ENCODE measurements at places on chromosomes 6 and 20. TPM values are rescaled to one million over a fixed set of nuclear protein-coding genes. Genes with fewer than 3 reads are reported as not detected.

BMP7 gene
- not detected for polyA plus RNA-seq

MRPS26 gene
- polyA plus RNA-seq, result 81.0 TPM

RIPOR2 gene
- 25.9 TPM for polyA plus RNA-seq

SLC22A7 gene
- polyA plus RNA-seq, result not detected

GRM1 gene
- 0.25 TPM for polyA plus RNA-seq

ROS1 gene
- not detected for polyA plus RNA-seq

NMBR gene
- not detected for polyA plus RNA-seq

RBPJL gene
- not detected for polyA plus RNA-seq

MCHR2 gene
- polyA plus RNA-seq, result not detected

LY6G6D gene
- not detected for polyA plus RNA-seq

SYNCRIP gene
- polyA plus RNA-seq, result 212 TPM

DNA sequence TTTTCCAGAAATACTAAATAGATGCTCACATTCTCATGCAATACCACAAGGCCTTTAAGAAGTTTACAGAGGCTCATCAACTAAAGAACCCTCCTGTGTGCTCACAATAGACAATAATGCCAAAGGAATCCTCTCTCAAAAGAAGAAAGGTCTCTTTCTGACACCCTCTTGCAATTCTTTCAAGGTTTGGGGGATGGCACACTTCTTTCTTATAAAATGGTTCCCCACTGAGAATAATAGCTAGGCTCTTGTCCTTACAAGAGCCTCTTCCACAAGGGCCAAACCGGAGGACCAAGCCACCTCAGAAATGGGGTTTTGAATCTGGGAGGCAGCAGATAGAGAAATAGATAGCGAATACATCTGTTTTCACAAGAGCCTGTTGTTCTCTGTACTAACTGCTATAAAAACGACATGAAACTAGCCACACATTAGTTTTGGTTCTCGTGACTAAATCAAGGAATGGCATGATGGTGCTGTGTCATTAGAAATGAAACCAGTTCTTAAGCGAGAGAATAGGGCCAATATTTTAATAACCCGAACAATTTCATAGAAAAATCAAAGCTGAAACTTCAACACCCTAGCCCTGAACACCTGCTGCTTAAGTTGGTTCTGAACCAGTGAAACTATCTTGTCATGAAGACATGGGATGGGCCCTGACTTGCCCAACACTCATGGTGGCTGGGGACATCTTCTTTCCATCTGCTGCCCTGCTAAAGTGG, 81.1 kb downstream of the PRDM1 start:
- peak overlapping the region; percentile 97 for H3K27ac ChIP-seq
- peak; percentile 93 for DNase-seq
- H3K4me1 ChIP-seq, result peaks cover 66% of the 10 kb centered on the region
- no peaks in the 10 kb centered on the region for H3K27me3 ChIP-seq

GRCh38 chr6:161796681-161797080, 522.8 kb upstream of the AGPAT4 start:
- no peak overlapping the region for H3K4me3 ChIP-seq
- no peaks in the 10 kb centered on the region for H3K36me3 ChIP-seq
- H3K27me3 ChIP-seq, result no peaks in the 10 kb centered on the region
- no peak for DNase-seq

DNA sequence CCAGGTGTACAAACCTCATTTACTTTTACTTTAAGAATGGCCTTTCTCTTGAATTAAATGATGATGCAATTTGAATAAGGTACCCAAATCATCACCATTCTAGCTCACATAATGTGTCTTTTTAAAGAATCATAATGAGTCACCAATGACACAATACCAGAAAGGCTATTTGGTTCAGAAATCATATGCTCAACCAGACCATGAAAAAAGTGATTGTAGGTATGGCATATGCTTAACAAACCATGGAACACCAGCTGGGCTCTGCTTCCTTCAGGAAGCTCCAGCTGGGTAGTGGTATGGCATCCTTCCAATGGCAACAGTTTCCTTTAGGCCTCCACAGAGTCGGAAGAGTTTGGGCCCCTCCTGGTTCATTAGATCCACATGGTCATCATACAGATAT, 128.2 kb downstream of the FRK start:
- DNase-seq, result no peak
- H3K36me3 ChIP-seq, result no peaks in the 10 kb centered on the region
- no peaks in the 10 kb centered on the region for H3K4me1 ChIP-seq

GRCh38 chr6:93327857-93328256, 91.5 kb downstream of the EPHA7 start:
- H3K27me3 ChIP-seq, result no peaks in the 10 kb centered on the region
- H3K4me1 ChIP-seq, result no peaks in the 10 kb centered on the region

GRCh38 chr6:138347864-138348263, 29.8 kb upstream of the SMIM28 start:
- no peak for DNase-seq
- no peaks in the 10 kb centered on the region for H3K4me1 ChIP-seq
- H3K27ac ChIP-seq, result no peak overlapping the region

GRCh38 chr20:54711071-54711470, 235.7 kb downstream of the DOK5 start:
- no peaks in the 10 kb centered on the region for H3K4me1 ChIP-seq
- no peak overlapping the region for H3K27ac ChIP-seq
- H3K27me3 ChIP-seq, result no peaks in the 10 kb centered on the region
- no peak for DNase-seq
- H3K4me3 ChIP-seq, result no peak overlapping the region

DNA sequence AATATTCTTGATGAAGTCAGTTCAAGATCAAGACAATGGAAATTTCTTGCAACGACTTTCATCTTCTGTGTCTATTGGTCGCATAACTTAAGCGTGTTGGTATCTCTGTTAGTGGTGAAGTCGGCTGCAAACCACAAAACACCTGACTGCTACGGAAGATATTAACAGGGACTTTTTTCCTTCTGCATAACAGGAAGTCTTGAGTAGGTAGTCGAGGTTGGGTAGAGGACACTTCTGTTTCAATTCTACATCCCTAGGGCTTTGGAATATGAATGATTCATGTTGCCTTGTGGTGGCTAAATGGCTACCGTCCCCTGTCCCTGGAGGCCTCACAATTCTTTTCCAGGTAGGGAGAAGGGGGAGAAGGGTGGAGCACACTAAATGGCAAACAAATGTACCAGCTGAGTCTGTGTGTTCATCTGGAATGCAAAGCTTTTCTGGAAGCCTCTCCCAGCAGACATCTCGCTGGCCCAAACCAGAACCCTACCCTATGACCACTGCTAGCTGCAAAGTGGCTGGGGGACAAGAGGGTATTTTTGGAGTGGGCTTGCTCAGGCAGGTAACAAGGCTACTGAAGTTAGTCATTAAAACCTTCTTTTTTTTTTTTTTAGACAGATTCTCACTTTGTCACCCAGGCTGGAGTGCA, 34.6 kb upstream of the NKX2-2 start:
- no peaks in the 10 kb centered on the region for H3K36me3 ChIP-seq
- peaks cover 4% of the 10 kb centered on the region for H3K4me1 ChIP-seq
- peak; percentile 46 for DNase-seq

DNA sequence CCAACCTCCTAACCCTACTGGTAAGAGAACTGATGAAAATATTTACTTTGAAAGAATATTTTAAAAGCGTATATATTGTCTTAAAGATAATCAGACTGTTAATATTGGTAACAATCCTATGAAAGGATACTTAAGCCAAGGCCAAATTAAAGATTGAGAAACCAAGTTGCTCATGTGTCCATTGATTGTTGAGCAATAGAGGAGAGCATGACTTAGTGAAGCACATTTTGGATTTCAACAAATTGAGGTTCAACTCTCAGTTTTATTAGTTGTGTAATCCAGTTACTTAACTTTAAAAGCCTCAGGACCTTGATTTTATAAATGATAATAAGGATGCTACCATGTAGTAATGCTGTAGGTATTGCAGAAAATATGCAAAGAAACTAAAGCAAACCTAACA, 56.8 kb downstream of the PRL start:
- no peak for DNase-seq
- H3K27ac ChIP-seq, result no peak overlapping the region
- H3K4me3 ChIP-seq, result no peak overlapping the region
- no peaks in the 10 kb centered on the region for H3K27me3 ChIP-seq
- no peaks in the 10 kb centered on the region for H3K36me3 ChIP-seq

DNA sequence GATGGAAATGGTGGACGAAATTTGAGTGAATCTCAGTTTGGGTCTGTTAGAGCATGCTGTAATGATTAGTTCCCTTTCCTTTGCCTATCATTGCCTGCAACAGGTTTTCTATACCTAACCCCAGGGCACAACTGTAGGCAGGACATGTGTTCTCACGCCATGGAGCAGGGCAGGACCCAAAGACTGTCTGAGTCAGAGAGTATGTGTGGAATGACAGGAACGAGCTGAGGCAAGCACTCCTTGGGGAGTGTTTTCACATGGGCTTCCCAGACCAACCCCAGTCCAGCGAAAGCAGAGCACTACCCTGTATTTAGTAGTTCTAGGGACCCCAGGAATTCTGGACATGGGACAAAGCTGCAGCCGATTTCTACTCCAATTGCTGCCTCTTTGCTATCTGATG, 234.2 kb downstream of the HACE1 start:
- H3K4me1 ChIP-seq, result no peaks in the 10 kb centered on the region

- no peak overlapping the region for H3K4me3 ChIP-seq
- no peaks in the 10 kb centered on the region for H3K36me3 ChIP-seq
- no peaks in the 10 kb centered on the region for H3K4me1 ChIP-seq
- H3K27me3 ChIP-seq, result no peaks in the 10 kb centered on the region
- no peak overlapping the region for H3K27ac ChIP-seq
These were observed 41.5 kb downstream of the APCDD1L start for GRCh38 chr20:58473453-58474425.

DNA sequence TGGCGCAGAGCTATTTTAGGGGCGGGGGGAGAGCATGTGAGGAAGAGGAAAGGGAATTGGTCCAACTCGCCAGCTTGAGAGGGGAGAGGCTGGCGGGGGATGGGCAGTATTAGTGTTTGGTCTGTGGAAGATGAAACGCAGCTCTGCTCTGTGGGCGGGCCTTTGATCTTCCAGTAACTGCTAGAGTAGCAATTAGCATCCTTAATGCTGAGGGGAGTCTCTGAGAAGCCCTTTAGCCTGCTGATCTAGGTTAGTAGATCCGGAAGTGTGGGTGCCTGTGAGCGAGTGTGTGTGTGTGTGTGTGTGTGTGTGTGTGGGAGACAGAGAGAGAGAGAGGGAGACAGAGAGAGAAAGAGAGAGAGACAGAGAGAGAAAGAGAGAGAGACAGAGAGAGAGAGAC, 117.2 kb upstream of the BACH2 start:
- no peak overlapping the region for H3K27ac ChIP-seq
- H3K27me3 ChIP-seq, result no peaks in the 10 kb centered on the region
- DNase-seq, result no peak

GRCh38 chr20:34772437-34772836, 53.0 kb downstream of the NCOA6 start:
- no peak for DNase-seq
- H3K27me3 ChIP-seq, result no peaks in the 10 kb centered on the region
- H3K4me1 ChIP-seq, result no peaks in the 10 kb centered on the region
- no peaks in the 10 kb centered on the region for H3K36me3 ChIP-seq
- H3K27ac ChIP-seq, result no peak overlapping the region
- H3K4me3 ChIP-seq, result no peak overlapping the region

Data from GM12878 (cell line).